ENCODE measurements at places on chromosomes 1 and 21.

GRCh38 chr1:165317612-165318011, 38.9 kb downstream of the LMX1A start:
- no peak for DNase-seq

GRCh38 chr21:31078216-31078615, 39.9 kb upstream of the KRTAP19-8 start:
- DNase-seq, result no peak

- DNase-seq, result no peak
Measured at GRCh38 chr1:163084330-163084729, 15.2 kb downstream of the RGS4 start.

DNA sequence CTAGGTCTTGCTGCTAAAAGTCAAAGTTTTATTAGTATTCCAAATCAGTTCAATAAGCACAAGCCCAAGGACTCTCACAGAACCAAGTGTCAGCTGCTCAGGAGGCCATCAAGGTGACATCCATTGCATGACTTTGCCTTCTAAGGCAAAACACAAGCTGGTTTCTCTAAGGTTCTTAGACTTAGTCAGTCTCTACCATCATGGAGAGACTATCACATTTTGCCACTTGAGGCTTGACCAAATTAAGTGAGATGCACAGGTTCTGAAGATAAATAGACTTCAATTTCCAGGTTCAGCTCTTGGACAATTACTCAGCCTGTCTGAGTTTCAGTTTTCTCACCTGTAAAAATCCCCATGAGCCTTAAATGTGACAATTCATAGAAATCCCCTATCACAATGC, 29.0 kb downstream of the TRIT1 start:
- no peak for DNase-seq

DNA sequence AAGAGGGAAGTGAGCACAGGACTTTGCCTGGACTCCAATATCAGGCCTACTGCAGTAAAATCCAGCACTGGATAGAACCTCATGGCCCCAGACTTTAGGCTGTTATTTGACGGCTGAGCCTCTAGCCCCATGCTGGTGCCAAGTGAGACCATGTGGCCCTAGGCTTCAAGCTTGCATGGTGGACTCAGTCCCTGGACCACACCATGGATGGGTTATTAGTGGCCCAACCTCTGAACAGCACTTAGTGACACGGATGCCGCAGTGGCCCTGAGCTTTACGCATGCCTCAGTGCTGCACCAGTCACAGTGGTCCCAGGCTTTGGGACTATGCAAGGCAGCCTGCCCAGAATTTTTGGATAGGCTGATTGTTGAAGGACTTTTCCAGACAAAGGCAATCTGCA, 13.0 kb downstream of the IFI44L start:
- DNase-seq, result no peak

DNA sequence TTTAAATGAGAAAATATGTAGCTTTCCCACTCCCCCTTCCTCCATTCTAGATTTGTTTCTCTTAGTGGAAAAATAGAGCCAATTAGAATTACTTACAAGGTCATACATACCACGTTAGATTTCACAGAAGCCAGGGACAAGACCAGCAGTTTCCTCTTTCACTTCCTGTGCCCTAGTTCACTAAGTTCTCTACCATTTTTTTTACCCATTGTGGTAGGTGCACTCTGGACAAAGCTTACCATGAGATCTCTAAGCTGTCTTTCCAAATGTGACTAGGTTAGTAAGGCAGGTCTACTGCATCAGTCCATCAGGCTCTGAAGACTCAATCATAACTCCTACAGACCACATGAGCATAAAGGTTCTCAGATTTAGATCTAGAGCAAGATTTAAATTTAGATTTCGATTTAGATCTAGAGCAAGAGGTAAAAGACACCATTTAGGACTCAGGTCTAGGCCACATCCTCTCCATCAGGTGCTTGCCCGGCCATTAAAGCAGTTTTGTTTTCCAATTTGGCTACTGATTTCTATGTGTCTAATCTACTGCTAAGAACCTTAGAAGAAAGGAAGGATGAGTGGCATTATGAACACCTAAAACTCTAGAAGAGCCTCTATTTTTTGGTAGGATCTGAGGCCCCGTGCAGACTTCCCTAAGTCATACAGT, 235.3 kb downstream of the FAF1 start:
- no peak for DNase-seq

GRCh38 chr1:217373761-217374701, 256.9 kb downstream of the GPATCH2 start:
- no peak for DNase-seq

DNA sequence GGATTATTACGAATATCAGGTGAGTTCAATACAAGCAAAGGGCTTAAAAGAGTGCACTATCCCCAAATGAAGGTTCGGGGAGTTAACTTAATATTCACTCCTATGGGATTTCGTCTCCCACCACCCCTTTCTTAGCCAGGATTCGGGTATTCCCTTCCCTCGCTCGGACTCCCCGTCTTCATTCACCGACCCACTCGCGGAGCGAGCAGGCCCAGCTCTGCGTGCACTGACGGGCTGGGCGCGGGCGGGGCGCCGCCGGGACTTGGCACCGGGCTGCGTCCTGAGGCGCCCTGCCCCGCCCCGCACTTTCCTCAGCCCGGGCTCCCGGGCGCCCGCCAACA, 7.7 kb upstream of the MPZL1 start:
- no peak for DNase-seq

- no peak for DNase-seq
Measured at GRCh38 chr21:35398346-35398982, 349.4 kb upstream of the RUNX1 start.

DNA sequence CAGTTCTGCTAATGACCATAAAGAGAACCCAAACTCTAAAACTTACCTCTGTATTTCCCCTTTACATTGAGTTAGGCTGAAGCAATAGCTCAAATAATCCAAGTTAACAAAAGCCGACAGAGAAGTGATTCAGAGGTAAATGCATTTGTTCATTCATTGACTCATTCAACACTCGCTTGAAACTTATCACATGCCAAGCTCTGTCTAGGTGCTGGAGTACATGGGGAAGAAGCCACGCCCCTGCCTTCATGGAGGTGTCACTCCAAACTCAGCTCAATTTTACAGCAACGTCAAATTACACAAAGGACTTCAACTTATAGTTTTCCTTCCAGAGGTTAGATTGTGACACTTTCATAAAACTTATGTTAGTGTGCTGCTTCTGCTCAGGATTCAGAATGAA, 45.8 kb downstream of the SLC25A24 start:
- no peak for DNase-seq

- DNase-seq, result no peak
Measured at GRCh38 chr1:199858856-199859255, 168.7 kb upstream of the NR5A2 start.

DNA sequence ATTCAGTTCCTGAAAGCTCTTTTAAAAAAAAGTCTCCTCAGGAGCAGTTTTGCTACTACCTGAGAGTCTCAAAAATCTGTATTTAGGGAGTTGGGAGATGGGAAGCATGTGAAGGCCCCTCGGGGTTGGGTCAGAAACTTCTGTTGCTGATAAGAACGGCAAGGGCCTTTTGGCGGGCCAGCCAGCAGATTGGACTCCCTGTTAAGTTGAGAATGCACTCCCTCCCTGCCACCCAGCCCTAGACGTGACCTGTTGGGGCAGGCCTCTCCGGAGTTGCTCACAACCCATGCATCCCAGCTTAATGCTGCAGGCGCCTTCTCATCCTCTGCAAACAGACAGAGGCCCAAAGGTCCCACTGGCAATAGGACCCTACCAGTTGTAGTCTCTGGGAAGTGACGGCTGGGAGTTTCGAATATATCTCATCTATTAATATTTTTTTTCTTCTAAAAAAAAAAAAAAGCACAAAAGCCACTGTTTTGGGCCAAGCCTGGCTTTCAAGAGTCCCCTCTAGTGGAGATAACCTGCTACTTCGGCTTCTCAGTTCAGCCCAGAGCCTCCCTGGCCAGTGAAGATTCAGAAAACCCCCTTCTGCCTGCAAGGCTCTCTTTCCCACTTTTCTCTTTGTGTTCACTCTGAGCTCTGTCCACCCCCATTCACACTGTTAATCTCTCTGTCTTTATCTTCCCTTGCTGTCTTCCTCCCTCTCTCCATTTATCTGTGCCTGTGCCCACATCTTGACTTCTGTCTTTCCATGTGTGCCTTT, 5.3 kb downstream of the PLXNA2 start:
- no peak for DNase-seq

DNA sequence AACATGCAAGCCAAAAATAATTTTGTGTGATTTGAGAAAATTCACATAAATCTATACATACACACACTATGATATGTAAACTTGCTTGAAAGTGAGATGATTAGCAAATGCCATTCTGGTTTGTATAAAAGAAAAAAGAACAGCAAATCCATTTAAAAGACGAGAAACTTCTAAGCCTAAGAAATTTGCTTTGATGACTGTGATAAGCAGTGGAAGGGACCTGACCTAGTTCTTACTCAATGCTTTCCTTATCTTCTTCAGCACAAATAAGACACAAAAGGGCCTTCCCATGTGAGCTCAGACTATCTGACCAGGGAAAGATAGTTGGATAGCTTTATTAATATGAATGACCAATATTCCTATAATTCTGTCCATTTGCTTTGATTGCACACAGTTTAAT, 25.3 kb upstream of the NMNAT2 start:
- no peak for DNase-seq

- DNase-seq, result no peak
Measured at GRCh38 chr21:15276243-15276642, 211.4 kb upstream of the NRIP1 start.

- no peak for DNase-seq
Measured at GRCh38 chr1:45437323-45437722, 53.6 kb downstream of the TESK2 start.

- DNase-seq, result no peak
Measured at GRCh38 chr1:224180783-224181452, 2.1 kb upstream of the DEGS1 start.

DNA sequence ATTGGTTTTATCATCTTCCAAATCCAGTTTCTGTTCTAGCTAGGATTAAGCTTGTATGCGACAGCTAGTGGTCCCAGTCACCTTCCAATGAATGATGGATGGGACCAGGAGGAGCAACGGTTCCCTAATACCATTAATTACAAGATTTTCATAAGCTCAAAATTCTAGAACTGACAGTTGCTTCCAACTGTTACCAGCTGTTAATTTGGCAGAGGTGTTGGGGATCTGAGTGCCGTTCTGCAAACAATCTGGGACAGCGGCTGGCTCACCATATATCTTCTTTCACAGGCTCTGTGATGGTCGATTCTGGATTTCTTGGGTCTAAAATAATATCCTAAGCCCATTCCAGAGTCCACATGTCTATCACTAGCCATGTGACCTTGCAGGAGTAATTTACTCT, 34.5 kb upstream of the RALGPS2 start:
- no peak for DNase-seq

GRCh38 chr1:182227864-182228547, 163.6 kb downstream of the GLUL start:
- no peak for DNase-seq

GRCh38 chr1:222196736-222197135, 351.2 kb downstream of the HHIPL2 start:
- no peak for DNase-seq

- no peak for DNase-seq
Measured at GRCh38 chr1:206674745-206675175, 9.9 kb upstream of the MAPKAPK2 start.

DNA sequence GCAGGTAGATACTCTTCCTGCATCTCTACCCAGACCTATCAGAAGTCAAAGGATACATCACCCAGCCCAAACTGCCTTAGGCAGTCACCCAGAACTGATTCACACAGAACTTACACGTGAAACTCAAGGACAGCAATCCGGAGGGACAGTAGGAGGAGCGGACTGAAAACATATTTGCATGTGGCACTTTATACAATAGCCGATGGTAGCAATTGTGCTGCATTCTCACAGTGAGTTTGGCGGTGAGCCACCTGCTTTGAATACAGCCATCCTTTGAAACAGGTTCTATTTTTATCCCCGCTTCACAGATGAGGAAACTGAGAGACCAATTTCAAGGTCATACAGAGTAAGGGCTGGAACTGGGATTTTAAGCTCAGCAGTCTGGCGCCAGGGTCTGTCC, 69.5 kb downstream of the EDEM3 start:
- no peak for DNase-seq

DNA sequence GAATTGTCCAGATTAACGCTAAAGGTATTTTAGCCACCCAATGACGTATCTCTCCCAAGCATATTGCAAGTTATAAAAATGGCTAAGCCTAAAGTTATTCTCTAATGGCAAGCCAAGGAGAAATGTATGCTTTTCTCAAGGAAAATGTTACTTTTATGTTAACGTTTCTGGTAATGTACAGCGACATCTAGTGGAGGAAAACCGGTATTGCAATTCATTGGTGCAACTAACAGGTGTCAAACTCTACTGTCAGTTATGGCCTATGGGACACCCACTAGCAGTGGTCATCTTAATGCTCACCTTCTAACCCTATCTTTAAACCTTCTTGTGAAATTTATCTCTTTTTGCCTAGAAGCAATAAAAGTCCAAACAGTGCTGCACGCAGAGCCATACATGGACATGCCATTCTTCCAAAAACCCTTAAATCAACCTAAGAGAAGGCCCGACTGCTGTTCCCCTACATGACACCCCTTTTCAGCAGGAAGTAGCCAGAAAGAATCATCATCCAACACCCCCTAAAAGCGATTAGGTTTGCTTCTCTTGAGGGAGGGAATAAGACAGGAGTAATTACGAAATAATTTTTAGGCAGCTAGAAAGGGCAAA, 68.7 kb upstream of the LRIF1 start:
- no peak for DNase-seq

DNA sequence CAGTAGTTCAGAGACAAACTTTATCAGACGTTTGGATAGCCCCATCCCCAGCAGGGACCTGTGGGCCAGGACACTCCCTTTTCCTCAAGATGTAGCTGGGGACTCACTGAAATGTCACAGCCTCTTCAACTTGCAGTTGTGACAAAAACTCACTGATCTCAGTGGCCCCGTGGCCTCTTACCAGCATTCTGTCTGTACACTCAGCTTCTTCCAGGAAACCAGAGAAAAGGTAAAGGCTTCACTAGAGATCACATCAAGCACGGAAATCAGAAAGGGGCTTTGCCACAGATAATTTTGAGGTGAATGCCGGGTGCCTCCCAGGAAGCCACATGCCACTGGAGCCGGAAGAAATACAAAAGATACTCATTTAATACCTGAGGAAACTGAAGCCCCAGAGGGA, 122.2 kb downstream of the CCDC185 start:
- no peak for DNase-seq

- DNase-seq, result no peak
Measured at GRCh38 chr1:42316292-42316691, 18.7 kb downstream of the FOXJ3 start.

- no peak for DNase-seq
Measured at GRCh38 chr1:1244192-1244811, 2.2 kb downstream of the C1QTNF12 start.

- DNase-seq, result no peak
Measured at GRCh38 chr21:34886240-34887104, 162.6 kb downstream of the RUNX1 start.

DNA sequence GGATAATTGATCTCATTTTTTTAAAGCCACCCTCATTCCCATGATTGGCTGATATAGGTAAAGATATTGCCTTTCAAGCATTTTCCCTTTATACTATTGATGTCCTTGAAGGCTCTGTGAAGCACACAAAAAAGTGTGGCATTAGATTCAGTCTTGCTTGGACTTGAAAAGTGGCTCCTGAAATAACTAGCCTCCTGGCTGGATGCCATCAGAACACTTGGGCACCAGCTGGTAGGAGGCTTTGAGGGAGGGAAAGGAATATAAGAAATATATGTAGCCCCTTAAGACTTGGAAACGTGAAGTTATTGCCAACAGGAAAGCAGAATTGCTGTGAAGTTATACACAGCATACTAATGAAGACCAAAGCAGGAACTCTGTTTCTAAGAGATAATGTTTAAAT, 14.1 kb downstream of the MTR start:
- DNase-seq, result no peak

GRCh38 chr1:225159793-225160192, 230.3 kb downstream of the DNAH14 start:
- no peak for DNase-seq

GRCh38 chr21:46078978-46079351, 18.9 kb upstream of the COL6A2 start:
- no peak for DNase-seq
